ENCODE measurements at places on chromosomes 6 and 20.

GRCh38 chr20:25574411-25574810 is 10.9 kb downstream of the NINL start:
- DNase-seq, result peak; percentile 63

DNA sequence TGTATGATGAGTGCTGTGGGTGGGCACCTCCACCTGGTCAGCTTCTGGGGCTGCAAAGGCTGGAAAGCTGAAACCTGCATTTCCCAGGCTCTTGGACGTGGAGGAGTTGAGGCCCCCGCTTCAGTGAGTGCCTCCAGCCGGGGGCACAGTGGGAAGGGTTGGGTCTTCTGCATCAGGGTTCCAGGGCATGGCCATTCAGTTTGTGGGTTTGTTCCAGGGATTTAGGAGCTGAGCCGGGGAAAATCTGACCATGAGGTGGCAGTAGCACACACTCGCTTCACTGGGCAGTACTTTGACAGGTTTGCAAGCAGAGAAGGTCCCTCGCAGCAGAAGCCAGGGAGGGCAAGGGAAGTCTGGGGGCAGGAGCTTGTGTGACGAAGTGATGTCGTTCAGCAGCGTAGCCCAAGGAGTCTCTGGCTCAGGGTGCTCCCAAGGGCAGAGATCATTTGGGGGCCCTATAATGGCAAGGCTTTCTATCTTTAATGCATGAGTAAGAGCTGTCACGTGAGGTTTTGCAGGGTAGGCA is 69.5 kb upstream of the SULF2 start:
- peak; percentile 69 for DNase-seq

DNA sequence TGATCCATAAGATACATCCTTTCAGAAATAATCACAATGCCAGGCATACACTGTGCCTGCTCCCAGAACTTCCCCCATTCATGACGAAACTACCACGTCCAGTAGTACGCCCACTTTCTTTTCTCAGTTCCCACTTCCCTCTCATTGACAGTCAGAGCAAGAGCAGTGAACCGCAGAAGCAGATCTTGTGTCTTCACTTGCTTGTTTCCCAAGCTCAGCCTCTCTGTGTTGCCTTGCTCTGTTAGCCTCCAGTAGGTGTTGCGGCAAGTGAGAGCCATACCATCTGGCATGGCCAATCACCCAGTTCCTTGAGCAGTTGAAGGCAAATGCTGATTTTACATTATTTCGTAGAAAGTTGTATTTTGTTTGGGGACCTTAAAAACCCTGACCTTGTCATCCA is 11.7 kb downstream of the UST start:
- DNase-seq, result no peak

DNA sequence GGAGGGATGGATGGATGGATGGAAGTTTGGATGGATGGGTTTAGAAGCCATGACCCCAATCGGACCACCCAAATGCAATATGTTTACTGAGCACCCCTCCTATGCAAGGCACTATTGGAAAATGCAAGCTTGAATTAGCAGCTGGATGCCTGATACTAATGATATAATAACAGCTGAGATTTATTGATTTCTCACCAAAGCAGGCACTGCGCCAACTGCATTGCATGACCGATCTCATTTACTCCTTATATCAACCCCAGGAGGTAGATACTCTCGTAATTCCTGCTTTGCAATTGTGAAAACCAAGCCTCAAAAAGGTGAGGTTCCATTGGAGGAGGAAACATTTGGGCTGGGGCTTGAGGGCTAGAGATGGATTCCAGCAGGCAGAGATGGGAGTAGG is 89.7 kb downstream of the KCNB1 start:
- no peak for DNase-seq

All from HepG2 (cell line).